CD4-positive, alpha-beta T cell treated with Interleukin-1 beta for 1 hour (primary cell): ENCODE measurements at places on chromosomes 3 and 15.

DNA sequence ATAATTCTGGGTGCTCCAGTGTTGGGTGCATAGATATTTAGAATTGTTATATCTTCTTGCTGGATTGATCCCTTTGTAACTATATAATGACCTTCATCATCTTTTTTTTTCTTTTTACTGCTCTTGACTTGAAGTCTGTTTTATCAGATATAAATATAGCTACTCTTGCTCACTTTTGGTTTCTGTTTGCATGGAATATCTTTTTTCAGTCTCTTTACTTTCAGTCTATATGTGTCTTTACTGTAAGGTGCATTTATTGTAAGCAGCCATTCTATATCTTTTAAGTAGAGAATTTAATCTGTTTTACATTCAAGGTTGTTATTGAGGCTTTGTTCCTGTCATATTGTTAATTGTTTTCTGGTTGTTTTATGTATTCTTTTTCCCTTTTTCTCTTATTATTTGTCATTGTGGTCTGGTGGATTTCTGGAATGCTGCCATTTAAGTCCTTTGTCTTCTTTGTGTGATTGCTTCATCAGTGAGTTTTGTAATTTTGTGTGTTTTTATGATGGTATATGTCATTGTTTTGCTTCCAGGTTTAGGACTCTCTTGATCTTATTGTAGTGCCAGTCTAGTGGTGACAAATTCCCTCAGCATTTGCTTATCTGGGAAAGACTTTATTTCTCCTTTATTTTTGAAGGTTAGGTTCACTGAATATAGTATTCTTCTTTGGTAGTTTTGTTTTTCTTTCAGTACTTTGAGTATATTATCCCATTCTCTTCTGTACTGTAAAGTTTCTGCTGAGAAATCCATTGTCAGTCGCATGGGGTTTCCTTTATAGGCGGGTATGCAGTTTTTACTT is 8.3 kb upstream of the PRR23C start:
- DNase-seq = no peak

DNA sequence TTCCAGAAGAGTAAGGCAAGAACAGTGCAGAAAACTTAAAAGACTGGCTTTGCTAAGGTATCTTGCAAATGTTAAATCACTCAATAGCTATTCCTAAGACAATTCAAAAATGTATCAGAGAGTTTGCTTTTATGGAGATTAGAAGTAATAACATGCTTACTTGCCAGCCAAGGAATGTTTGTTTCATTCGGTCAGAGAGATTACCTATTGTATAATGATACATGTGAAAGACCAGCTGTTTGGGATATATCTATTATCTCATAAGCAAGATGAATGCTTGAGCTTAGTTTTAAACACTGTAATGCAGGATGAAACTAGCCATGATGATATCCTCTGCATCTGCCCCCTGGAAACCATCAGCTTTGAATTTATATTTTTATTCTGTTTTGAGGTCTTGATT is 70.7 kb downstream of the MAP2K5 start:
- DNase-seq = no peak

DNA sequence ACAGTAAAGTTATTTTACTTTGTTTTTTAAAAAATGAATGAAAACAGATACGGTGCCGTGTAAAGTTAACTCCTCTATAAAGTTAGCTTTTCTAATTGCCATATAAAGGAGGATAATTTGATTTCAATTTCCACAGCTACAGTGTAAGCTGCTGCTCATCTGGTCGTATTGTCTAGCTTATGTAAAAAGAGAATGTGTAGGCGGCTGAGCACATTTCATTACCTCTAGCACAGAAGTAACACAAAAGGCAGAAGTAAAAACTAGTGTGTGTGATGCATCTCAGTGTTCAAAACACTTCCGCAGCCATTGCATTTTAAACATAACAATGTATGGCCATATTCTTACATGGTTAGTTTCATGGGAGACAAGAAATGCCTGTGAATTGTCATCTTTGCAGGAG is 105.0 kb upstream of the P2RY1 start:
- no peak for DNase-seq

GRCh38 chr15:62641825-62642224 is 400.7 kb upstream of the TPM1 start:
- DNase-seq = no peak

- DNase-seq = no peak
Observed at GRCh38 chr3:112904786-112905185, 58.1 kb upstream of the CD200R1L start.

- DNase-seq = no peak
Observed at GRCh38 chr3:71360764-71361163, 222.8 kb downstream of the FOXP1 start.

DNA sequence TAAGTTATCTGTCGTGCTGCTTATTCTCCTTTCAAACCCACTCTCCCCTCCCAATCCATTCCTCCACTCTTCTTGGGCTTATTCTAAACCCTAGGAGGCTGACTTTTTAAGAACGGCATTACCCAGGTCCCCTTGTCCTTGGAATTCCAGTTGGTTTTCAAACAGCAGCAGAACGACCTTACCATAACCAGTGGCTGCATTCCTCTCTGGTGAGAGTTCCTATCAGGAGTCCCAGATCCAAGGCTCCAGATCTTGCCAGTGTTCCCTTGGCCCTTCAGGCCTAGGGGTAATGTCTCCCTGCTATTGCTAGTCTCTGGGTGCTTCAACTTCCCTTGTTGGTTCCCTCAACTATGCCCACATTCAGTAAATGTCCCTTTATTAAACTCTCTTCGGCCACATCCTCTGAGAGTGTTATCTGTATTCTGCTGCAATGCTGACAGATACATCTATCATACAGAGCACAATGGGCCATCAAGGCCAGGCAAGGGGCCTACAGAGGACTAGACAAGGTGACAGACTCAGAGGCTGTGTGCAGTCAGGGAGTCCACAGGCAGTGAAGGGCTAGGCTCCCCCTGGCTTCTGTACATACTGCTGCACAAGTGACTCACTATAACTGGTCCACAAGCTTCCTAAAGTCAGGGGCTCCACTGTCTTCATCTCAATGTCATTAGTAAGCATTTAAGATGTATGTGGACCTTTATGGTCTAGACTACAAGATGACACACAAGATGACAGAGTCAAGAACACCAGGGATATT is 10.1 kb downstream of the LYSMD2 start:
- DNase-seq = no peak

DNA sequence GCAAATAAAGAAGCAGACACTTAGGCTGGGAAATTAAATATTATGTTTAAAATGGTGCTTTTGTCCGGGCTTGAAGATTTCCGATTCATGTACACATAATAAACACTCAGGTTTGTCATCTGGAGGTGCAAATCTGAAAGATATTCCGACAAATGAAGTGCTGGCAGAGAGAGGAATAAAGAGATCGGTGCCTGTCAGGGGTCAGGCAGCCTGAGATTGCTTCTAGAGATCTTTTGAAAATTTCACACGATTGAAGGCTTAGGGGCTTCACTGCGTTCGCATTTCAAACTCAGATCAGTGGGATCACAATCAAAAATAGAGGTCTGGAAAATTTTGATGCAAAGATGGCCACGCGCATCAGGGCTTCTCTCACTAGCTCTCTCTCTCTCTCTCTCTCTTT is 33.2 kb downstream of the NR2F2 start:
- no peak for DNase-seq

DNA sequence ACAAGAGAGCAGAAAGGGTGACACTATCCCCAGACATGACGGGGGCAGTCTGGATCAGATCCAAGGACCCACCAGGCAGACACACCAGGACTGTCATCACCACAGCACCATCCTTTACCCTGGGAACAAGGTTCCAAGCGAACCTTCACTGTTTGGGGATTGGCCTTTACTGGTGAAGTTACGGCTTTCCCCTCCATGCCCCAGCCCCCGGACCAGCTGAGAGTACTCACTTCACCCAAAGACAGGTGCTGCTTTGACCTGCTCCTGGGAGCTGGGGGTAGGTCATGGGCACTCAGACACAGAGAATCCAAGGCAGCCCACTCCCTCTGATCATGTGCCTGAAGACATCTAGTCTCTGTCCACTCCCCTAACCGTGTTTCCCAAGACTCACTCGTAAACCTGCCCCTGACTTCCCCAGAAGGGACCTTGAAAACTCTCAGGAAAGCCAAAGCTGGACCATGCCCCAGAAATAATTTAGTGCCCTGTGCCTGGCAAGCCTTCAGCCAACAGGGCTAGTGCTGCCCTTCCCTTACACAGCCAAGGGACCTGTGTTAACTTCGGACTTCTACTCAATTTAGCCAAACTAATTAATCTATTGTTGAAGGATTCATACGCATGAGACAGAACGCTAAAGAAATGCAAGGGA is 2.8 kb downstream of the RRP9 start:
- no peak for DNase-seq
